ENCODE measurements at places on chromosomes 1 and 21. TPM values are rescaled to one million over a fixed set of nuclear protein-coding genes. Genes with fewer than 3 reads are reported as not detected.

The CPLANE2 gene
- 10.0 TPM for total RNA-seq

The FOXO6 gene
- 0.45 TPM for total RNA-seq

The LMX1A gene
- total RNA-seq = not detected

The HAO2 gene
- not detected for total RNA-seq

The MNDA gene
- total RNA-seq = not detected

The KCNE1 gene
- total RNA-seq = 2.8 TPM

The SDF4 gene
- 88.9 TPM for total RNA-seq

The OR10J5 gene
- total RNA-seq = not detected

The IQCC gene
- total RNA-seq = 5.8 TPM

The SPRR2F gene
- total RNA-seq = not detected

The COL24A1 gene
- total RNA-seq = 0.04 TPM

The ZNF695 gene
- total RNA-seq = 17.2 TPM

The MYOG gene
- total RNA-seq = not detected

The SPRR1B gene
- total RNA-seq = not detected

The HTR6 gene
- total RNA-seq = 0.15 TPM

The LRRC38 gene
- not detected for total RNA-seq

The HSD3B1 gene
- not detected for total RNA-seq

The AIM2 gene
- 9.0 TPM for total RNA-seq

The ACOT11 gene
- total RNA-seq = 0.30 TPM

The TFB2M gene
- 60.6 TPM for total RNA-seq

The CD1D gene
- 1.5 TPM for total RNA-seq

The GREM2 gene
- not detected for total RNA-seq

The TESK2 gene
- total RNA-seq = 4.0 TPM

The FBXO28 gene
- 53.4 TPM for total RNA-seq

The RHD gene
- total RNA-seq = not detected

The SMCP gene
- total RNA-seq = not detected

The RPE65 gene
- not detected for total RNA-seq

The SLFNL1 gene
- not detected for total RNA-seq

The GPR37L1 gene
- total RNA-seq = not detected

The CTBS gene
- total RNA-seq = 4.4 TPM

The ACTA1 gene
- total RNA-seq = not detected

The TSPAN1 gene
- 1.3 TPM for total RNA-seq

The CFHR1 gene
- total RNA-seq = 0.58 TPM

The SIM2 gene
- total RNA-seq = 0.23 TPM

The EFNA3 gene
- 2.5 TPM for total RNA-seq

The KCNA2 gene
- 0.03 TPM for total RNA-seq

The MAP3K21 gene
- total RNA-seq = 8.6 TPM

The PSRC1 gene
- 33.9 TPM for total RNA-seq

The ETV3L gene
- total RNA-seq = not detected

The SLC25A34 gene
- 0.94 TPM for total RNA-seq

The C2CD4D gene
- total RNA-seq = 0.53 TPM

The RCC1 gene
- total RNA-seq = 80.3 TPM

The MRTO4 gene
- 102 TPM for total RNA-seq

The RAP1A gene
- total RNA-seq = 18.7 TPM

The FCER1G gene
- not detected for total RNA-seq

The SEMA4A gene
- total RNA-seq = 0.29 TPM

The ANKRD45 gene
- 0.45 TPM for total RNA-seq

The FCRL5 gene
- not detected for total RNA-seq

The FTCD gene
- 0.05 TPM for total RNA-seq

The BTG2 gene
- 10.0 TPM for total RNA-seq

The SPSB1 gene
- total RNA-seq = 9.5 TPM

The TIE1 gene
- total RNA-seq = 4.5 TPM

The IFI44L gene
- 0.34 TPM for total RNA-seq

The TCEA3 gene
- total RNA-seq = 1.4 TPM

The APCS gene
- total RNA-seq = not detected

The IFNLR1 gene
- total RNA-seq = 2.2 TPM

All from A375 (cell line).